ENCODE measurements at places on chromosomes 7 and 10.
A peak's percentile ranks its signal among the peaks of the same experiment; 100 is the strongest.

DNA sequence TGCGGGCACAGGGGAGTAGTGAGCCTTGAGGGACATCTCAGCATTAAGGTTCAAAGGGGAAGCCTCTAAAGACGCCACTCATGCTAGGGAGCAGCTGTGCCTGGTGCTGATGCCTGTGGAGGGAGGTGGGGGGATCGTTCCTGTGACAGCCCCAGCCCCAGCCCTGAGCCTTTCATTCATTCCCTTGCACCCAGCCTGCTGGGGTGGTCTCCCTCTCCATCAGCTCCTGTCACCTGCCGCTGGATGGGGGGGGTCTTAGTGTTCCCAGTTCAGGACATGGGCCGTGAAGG lies 11.6 kb downstream of the ZNF316 start:
- no peak for DNase-seq

- no peak for DNase-seq
These were observed 450.7 kb downstream of the PARD3 start for GRCh38 chr10:34364253-34365037.

DNA sequence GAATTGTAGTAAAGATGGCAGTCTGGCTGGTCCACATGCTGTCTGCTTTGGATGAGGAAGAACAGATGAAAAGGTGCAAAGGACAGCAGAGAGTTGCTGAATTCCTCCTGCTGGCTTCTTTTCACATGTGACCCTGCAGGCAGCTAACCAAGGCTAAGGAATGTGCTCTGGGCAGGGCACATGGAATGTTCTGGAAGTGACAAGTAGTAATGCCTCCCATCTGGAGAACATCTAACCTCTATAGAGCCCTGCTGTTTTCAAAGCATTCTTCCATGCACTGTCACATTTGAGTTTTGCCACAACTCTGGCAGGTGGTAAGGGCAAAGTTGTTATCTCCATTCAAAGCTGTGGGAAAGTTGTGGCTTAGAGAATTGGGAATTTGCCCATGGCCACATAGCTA lies 208.8 kb downstream of the STK31 start:
- DNase-seq: no peak

DNA sequence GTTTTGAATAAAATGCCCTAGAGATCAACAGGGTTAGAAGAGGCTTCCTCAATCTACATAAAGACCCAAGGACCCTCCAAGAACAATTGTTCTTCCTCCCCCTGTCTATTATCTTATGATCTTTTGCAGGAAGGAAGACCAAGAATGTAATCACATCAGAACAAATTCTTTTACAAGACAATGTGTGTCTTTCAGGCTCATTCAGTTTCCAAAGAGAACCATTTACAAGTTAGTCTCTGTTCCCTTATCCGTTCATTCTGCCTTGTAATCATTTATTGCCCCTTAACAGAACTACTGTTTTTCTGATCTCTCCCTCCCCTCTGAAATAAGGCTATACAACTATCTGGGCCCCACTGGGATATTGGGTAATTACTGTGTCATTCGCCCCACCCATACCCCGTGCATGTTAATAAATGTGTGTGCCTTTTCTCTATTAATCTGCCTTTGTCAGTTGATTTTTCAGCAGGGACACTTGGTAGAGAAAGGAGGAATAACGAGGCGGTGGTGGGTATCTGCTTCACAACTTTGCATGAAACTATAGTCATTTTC lies 5.7 kb upstream of the MKRN1 start:
- DNase-seq: no peak

DNA sequence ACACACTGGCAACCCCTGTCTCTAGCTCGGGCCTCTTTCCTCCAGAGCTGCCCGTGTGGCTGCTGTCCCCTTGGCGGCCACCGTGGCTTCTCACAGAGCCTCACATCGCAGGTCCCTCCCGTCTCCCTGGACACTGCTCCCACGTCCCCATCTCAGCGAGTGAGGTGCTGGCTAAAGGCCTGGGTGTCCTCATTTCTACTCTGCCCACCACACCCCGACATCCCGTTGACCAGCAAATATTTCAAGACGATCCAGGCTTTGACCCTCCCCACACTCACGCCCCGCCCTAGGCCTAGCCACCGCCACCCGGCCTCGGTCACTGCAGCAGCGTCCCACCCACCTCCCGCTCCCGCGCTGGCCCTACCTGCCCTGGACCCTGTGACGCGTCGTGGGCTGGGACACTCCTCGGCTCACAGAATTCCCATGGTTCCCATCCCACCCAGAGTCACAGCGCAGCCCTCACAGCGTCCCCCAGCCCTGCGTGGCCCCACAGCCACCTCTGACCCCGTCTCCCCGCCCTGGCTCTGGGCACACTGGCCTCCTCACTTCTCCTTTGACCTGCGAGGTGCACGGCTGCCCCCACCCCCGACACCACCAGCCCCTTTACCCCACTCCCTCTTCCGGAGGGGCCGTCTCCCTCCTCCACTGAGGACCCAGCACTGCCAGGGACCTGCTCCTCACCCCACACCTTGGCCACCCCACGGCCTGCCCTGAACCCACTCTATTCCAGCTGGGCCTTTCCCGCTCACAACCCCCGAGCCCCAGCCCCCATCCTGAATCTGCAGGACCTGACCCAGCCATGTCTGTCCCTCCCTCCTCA lies 6.9 kb downstream of the ADAP1 start:
- no peak for DNase-seq

DNA sequence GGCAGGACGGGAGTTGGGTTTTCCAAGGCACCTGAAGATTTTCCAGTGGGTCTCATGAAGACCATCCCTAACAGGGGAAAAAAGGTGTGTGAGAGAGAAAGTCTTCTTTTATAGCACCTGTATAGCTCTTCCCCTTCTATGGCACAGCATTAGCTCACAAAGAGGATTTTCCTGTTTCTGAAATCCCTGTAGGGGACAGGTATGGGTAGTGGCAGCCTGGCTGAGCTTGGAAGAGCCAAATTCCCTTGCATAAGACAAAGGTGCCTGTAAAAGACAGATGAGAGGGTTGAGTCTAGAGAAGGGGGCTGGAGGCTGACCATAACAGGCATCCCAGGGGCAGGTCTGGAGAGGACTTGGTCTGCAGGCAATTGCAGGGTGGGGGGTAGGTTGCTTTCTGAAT lies 63.7 kb downstream of the COL13A1 start:
- DNase-seq: no peak

DNA sequence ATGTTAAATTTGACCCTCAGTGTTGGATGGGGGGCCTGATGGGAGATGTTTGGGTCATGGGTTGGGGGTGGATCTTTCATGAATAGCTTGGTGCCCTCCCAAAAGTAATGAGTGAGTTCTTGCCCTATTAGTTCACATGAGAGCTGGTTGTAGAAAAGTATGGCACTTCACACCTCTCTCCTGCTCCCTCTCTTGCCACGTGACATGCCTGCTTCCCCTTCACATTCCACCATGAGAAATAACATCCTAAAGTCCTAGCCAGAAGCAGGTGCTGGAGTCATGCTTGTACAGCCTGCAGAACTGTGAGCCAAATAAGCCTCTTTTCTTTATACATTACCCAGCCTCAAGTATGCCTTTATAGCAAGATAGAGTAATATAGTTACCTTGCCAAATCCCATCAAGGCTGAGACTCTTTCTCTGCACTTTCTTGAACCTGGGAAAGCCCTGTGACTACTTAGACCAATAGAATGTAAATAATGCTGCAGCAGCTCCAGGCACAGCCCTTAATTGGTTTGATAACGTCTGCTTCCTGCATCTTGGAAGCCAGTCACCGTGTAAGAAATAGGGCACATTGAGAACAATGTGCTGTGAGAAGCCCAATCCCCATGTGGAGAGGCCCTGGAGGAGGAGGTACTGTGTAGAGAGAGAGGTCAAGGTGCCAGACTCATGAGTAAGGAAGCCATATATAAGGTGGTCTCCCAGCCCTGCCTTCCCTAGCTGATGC lies 88.0 kb upstream of the NAMPT start:
- DNase-seq: no peak

GRCh38 chr7:151056666-151057505 lies 811 bp downstream of the CDK5 start:
- DNase-seq: no peak

DNA sequence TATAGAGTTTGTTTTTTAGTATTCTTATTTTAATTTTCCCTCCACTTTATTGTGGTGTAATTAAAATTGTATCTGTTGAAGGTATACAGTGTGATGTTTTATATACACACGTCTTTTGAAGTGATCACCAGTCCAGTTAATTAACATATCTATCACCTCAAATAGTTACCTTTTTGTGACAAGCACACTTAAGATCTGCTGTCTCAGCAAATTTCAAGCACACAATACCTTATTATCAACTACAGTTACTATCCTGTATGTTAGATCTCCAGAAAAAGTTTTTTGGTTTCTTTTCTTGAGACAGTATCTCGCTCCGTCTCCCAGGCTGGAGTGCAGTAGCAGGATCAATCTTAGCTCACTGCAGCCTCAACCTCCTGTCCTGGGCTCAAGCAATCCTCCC lies 8.7 kb downstream of the WIPI2 start:
- no peak for DNase-seq

- no peak for DNase-seq
These were observed 78.3 kb upstream of the FZD8 start for GRCh38 chr10:35720366-35720765.

GRCh38 chr10:132893090-132893489 lies 49.3 kb downstream of the CFAP46 start:
- no peak for DNase-seq

DNA sequence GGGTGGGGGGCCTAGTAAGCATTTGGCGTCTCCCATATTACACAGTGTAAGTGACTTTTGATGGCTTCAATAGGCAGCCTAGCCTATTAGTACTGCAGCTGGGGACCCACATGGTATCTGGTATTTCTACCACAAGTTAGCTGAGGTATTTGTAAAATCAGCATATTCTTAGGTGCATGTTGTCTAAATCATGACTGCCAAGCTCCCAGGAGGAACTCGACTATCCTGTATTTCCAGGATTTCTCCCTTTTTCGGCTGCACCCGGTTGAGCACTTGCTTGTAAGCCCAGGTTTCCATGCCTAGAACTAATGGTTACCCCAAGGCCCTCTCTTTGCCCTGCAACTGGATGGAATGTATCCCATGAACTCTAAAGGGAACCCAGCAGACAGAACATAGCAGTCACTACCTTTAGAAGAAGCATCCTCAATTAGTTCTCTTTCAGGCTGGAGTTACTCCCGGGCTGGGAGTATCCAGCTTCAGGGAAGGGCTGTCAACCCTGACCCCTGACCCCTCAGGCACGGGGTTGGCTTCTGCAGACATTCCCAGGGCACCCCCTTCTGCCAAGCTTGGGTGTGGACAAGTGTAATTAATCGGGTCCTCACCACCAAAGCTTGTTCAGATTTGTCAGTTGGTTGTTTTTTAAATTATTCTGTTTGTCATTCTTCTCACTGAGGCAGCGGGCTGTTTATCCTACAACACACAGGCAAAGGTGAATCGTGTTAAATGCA lies 90.3 kb upstream of the PARD3 start:
- no peak for DNase-seq

GRCh38 chr10:51217505-51217904 lies 143.2 kb downstream of the PRKG1 start:
- no peak for DNase-seq

- no peak for DNase-seq
These were observed 23.9 kb downstream of the SLC13A4 start for GRCh38 chr7:135704074-135704473.

GRCh38 chr7:5218564-5219360 lies 28.7 kb downstream of the WIPI2 start:
- DNase-seq: no peak

- no peak for DNase-seq
These were observed 12.7 kb downstream of the SHH start for GRCh38 chr7:155799514-155799913.

DNA sequence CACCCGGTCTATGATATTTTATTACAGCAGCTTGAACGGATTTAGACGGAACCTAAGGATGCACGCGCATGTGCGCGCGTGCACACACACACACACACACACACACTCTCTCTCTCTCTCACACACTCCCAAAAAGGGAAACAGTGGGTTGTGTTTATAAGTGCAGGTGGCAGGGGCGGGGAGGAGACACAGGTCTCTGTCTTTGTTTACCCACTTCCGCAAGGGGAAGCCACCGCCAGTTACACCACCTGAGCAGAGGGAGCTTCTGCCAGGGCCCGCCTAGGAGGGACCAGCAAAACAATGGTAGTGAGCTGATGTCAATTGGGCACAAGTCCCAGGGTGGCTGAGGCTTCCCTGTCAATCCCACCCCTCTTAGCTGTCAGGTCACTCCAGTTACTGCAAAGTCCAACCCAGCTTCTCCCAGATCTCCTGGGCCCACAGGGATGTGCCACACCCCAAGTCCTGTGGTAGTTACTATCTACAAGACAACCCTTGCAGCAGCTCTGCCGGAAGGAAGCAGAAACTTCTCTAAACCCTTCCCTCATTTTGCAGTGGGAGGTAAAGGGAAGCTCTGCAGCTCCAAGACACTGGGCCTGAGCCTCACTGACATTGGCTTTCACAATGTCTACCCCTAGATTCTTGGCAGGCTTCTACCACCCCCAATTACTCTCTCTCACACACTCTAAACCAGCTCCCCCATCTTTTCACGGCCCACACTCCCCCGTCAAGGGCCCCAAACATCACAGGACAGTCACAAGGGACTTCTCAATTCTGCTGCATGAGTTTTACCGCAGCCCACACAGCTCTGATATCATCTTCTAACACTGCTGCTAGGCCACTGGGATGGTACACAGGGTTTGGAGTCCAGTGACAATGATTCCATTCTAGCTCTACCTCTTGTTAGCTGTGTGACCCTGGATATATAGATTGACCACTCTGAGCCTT lies 17.6 kb downstream of the ANXA11 start:
- peak; percentile 28 for DNase-seq

DNA sequence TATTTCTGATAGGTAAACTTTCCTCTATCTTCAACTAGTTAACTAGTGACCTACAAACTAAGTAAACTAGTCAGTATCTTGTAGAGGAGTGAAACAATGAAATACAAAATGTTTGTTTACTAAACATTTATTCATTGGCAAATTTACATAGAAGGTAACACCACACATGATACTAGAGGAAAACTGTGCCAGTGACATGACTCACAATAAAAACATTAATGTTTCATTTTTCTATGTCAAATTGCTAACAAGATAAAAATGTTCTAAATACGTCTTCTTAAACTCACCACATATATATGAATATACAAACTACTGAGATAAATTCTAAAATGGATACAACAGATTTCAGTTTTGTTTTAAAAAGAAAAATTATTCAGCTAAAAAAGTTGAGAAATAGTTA lies 471.3 kb downstream of the PARD3 start:
- DNase-seq: no peak

DNA sequence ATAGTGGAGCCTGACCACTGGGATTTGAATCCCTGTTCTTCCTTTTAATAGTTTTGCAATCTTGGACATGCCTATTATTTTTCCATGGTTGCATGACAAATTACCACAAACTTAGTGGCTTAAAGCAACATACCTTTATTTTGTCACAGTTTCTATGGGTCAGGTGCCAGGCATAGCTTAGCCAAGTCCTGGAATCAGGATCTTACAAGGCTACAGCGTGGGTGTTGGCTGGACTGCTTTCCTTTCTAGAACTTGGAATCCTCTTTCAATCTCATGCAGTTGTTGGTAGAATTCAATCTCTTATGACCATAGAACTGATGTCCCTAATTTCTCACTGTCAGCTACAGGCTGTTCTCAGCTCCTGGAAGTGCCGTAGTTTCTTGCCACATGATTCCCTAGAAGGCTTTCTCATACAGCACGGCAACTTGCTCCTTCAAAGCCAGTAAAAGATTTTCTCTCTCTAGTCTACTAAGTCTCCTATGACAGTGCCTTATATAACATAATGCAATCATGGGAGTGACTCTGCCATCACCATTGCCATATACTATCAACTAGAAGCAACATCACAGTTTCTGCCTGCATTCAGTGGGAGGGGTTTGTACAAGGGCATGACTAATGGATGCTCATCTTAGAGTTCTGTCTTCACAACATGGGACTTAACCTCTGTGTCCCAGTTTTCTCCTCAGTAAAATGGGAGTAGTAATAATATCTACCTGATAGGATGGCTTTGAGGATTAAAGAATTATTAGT lies 243.4 kb upstream of the FZD1 start:
- no peak for DNase-seq
